ENCODE measurements at places on chromosomes 3 and 15.
A peak's percentile ranks its signal among the peaks of the same experiment; 100 is the strongest.

GRCh38 chr3:186669378-186670084 lies 3.7 kb downstream of the HRG start:
- no peak for DNase-seq

DNA sequence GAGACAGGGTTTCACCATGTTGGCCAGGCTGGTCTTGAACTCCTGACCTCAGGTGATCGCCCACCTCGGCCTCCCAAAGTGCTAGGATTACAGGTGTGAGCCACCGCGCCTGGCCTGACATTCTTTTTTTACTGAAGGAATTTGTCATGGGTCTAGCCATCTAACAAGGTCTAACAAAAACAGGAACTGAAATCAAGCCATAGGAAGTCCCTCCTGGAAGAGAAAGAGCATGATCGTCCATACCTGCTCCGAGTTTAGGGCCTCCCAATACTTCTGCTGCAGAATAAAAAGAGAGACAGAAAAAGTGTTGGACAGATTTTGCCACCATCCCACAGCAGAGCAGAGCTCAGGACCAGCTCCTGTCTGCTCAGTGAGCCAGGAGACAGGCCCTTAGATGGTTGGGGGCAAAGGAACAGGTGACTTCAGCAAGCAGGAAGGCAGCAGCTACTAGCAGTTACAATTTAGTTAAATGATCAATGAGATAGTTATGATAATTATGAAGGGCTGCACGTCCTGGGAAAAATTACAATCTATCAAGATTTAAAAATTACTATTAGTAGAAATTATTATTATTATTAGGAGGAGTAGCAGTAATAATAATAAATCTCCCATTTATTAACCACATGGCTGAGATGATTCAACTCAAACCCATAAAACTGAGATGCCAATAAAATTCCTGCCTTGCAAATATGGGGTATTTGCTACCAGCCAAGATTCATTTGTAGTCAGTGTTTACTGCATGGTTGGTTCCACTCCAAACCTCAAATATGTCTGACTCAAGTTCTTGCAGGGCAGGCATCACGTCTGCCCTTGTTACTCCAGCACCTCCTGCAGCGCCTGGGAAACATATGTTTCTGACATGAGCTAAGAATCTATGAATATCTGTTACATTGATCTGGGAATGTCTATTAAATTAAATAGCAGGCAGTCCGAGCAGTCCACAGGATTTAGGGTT lies 40.1 kb downstream of the TMEM44 start:
- peak; percentile 99 for DNase-seq

DNA sequence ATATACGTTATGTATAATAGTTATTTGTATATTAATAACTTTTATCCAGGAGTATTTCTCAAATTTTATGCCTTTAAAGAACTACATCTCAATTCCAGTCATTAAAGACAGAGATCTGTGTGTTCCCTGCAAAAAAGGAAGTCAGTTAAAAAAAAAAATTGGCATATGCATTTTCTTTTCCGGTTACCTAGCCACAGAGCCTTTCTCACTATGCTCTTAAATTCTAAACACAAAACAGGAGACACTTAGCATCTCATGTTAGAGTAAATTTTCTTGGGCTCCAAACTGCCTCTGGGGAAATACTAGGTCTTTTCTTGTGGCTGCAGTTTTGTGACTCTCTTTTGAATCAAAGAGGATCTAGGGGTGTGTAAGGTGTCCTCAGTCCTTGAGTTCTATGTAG lies 105.9 kb downstream of the KCNH8 start:
- no peak for DNase-seq

DNA sequence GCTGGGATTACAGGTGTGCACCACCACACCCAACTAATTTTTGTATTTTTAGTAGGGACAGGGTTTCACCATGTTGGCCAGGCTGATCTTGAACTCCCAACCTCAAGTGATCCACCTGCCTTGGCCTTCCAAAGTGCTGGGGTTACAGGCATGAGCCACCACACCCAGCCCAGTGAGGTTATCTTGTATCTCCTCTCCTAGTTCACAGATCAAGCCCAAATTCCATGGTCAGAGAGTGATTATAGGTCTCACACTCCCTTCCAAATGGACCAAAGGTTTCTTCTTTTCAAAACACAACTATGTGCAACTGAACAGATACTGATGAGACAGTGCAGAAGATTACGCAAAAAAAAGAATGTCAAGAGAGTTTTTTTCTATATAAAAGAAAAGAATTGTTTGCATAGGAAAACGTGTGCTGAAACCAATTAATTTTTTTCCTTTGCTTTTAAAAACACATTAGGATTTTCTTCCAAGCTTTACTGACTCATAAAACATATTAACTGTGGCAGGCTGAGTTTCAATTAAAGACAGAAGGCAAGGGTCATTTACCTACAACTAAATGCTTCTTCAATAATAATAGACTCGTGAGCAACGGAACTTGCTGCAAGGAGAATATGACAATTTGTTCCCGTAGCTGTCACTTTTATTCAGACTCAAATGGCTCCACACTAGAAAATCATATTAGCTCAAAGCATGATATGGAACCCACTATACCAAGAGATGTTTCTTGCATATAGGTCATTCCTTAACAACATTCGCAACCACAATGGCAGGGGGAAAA lies 30.4 kb upstream of the THUMPD3 start:
- DNase-seq, result no peak
